ENCODE measurements at places on chromosomes 7 and 10.

DNA sequence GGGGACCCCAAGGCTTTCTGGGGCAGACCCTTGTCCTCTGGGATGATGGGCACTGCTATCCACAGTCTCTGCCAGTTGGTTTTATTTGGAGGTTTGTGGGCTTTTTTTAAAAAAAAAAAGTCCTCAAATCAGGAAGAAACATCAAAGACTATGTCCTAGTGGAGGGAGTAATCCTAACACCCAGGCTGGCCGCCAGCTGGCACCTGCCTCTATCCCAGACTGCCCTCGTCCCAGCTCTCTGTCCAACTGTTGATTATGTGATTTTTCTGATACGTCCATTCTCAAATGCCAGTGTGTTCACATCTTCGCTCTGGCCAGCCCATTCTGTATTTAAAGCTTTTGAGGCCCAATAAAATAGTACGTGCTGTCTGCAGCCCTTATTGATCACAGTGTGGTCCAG, 61.0 kb upstream of the LRRC4 start:
- DNase-seq = no peak

DNA sequence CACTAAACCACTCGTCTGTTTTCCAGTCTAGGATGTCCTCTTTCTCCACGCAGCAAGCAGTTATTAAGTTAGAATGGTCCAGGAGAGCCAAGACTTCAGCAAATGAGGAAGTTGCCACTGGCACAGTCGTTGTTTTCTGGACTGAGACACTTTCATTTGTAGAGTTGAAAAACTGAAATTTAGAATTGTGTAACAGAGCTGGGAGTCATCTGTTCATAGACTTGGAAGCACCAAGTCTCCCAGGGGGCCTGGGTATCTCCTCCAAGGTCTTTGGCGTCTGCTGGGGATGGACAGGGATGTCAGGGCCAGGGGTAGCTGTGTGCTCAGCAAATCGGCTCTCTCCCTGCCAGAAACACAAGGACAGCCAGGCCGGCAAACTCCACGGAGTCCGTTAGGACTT, 208.4 kb downstream of the FANK1 start:
- DNase-seq = no peak

DNA sequence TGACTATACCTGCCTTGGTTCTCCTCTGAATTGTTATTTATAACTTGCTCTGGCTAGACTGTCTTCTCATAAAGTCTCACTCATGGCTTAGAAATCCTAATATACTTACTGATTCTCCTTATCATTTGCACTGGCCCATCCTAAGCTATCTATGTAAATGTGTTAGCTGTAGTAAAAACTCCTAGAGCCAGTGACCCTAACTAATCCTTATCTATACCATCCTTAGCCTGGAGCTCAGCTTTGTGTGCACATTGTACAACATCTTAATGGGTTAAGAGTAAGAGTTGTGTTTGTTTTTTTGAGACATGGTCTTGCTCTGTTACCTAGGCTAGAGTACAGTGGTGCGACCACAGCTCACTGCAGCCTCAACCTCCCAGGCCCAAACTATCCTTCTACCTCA, 40.8 kb downstream of the LAMB4 start:
- no peak for DNase-seq

DNA sequence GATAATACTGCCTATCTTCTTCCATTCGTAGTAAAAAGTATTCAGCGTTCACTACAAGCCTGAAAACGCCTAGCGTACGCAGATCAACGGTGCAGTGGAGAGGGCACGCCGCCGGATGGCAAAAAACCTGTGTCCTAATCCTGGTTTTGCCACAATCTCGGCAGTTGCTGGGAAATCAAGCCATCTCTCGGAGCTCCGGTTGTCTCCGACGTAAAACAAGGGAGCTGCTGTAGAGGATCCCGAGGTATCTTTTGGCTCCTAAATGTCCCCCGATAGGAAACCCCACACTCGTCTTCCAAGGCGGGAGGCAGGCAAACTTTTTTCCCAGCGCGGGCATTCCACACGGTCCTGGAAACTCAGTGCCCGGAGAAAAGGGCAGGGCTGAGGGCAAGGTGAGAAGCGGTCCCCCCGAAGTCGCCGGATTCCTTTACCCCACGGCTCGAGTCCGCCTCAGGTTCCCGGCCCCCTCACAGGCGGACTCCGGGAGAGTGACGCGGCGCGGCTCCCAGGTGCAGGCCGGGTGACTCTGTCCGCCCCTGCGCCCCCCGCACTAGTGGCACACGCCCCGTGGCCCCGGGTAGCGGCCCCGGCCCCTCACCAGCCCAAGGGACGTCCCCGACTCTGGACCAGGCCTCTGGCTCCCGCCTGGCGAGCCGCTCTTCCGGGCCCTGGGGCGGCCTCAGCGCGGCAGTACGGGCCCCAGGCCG, 649 bp downstream of the IDE start:
- peak; percentile 42 for DNase-seq

DNA sequence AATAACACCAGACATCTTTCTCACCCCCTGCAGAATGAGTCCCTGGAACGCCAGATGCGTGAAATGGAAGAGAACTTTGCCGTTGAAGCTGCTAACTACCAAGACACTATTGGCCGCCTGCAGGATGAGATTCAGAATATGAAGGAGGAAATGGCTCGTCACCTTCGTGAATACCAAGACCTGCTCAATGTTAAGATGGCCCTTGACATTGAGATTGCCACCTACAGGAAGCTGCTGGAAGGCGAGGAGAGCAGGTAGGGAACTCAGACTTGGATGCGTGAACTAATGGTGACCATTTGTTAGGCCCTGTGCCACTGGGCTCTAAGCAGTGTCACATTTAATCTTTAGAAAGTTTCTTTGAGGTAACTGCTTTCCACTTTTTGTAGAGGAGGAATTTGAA, 7.1 kb downstream of the VIM start:
- peak; percentile 51 for DNase-seq

DNA sequence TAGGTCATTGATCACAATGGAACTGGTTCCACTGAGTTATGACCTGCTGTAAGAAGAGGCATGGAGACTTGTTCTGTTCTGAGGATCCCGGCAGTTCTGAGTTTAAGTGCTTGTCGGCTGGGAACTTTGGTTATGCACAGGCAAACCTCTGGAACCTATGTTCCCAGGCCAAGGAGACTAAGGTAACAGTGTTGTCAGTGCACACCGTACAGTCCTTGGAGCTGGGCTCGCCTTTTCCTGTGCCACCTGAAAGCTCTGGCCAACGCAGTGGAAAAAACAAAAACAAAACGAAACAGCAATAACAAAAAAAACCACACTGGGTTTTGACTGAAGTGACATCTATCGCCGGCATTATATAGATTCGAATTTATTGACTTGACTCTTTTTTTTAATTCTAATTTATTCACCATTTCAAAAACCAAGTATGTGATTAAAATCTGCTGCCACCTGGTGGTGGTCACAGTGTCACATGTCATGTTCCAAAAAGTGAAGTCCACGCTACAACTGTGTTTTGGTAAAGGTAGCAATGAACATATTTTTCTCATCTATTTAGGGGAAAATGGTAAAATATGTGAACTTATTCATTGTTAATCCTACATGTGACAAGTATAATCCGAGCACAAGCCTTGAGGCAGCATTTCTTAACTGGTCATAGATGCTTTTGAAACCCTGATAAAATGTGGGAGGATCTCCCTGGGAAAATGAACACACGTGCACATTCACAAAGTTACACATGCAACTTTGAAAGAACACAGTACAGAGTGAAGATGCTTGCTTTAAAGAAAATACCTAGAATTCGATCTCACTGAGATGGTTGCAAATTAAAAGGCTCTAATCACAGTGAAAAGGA, 113.8 kb upstream of the PPP2R2D start:
- DNase-seq = peak; percentile 17

DNA sequence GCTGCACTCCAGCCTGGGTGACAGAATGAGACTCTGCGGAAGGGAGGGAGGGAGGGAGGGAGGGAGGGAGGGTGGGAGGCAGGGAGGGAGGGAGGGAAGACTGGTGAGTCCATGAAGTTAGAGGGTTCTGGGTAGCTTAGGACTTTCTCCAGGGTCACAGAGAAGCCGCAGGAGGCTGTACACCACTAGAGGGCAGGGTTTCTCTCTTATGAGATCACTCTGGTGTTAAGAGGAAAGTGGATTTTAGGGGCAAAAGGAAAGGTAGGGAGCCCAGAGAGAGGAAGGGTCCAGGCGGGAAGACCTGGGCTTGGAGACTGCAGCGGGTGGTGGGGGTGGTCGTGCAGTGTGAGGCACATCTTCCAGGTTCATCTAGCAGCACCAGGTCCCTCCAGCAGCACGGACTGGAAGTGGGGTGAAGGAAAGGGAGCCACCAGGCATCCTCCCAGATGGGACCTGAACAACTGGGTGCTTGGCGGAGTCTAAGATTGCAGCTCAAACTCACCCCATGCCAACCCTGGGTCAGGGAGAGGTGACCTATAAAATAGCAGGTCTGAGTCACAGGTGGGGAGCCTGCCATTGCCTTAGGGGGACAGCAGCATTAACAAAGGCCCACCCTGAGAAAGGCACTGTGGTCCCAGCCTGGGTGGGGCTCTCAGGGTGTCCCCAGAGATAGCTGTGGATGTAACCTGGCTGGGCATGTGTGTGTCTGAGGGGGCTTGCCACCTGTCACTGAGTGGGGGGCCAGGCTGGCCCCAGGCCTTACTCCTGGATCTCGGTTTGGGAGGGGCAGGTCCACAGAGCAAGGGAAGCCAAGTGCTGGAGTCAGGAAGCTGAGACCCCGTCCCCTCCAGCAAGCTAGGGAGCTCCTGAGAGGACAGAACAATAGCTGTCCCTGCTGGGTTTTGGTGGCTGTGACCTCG, 48.5 kb upstream of the SLC29A3 start:
- DNase-seq = peak; percentile 83

DNA sequence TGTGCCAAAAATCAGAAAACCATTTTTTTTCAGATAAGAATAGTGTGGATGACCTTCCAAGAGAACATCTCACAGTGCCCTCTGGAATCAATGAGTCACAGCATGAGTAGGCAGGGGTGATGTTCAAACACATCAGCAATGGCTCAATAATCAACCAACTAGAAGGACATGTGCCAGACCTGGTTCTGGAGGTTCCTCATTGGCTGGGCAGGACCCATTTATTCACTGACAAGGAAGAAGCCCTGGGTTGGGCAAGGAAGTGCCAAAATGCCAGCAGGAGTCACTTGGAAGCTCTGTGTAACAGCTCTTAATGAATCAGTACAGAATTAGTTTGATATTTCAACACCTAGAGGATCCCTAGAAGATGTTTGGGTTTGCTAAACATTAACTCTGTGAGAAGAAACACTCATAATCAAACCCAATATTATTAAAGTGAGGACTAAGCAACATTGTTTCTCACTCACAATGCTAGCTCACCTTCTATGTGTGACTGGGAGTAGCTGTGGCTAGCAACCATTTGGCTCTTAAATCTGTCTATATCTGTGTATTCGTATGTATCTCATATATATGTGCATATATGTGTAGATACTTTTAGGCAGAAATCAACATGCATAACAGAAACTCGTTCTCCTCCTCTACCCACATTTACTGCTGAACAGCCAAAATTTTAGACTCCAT, 72.3 kb upstream of the APBB1IP start:
- no peak for DNase-seq

DNA sequence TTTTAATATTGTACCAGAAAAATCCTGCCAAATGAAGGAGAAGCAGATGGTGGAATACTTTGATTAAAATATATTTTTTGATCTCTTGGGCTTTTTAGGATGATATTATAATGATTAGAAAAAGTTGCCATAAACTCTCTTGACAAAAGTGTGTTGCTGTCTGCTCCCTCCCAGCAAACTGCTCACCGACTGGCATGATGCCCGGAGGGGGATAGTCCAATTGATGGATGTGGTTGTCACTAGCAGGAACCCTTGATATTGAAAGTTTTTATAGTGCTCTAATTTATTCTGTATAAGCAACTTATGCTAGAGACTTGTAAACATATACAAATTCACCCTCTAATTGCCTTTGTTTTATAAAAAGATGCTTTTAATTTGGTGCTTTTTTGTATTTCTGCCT, 114.0 kb downstream of the DNAH11 start:
- DNase-seq = no peak

DNA sequence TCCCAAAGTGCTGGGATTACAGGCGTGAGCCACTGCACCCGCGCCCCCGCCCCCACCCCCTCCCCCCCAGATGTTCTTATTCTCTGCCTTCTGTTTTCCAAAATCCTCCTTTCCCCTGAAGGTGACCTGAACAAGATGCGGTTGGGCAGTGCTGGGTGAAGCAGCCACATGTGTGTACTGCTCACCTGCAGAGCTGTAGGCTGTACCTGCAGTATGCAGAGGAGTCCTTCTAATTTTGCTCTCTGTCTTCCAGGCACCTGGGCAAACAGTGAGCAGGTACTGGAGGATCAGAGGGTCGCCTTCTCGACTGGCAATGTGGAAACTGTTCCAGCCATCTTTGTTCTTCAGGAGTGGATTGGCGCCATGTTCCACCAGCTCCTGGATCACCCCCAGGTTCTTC, 2.1 kb downstream of the ANKRD16 start:
- DNase-seq = no peak

DNA sequence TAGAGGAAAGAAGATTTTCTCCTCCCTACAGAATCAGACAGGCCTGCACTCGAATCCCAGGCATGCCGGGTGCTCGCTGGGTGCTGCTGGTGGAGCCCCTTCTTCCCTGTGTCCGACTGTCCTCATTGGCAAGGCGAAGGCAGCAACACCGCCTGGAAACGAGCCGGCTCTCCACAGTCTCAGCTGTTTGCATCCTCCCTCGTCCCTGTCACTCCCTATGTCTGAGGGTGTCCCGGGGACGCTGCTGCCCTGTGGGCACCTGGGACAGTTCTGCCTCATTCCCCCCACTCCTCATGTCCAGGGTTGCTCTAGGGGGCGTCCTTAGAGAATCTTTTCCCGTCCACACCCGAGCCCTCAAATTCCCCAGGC, 31.6 kb upstream of the TMEM72 start:
- no peak for DNase-seq

DNA sequence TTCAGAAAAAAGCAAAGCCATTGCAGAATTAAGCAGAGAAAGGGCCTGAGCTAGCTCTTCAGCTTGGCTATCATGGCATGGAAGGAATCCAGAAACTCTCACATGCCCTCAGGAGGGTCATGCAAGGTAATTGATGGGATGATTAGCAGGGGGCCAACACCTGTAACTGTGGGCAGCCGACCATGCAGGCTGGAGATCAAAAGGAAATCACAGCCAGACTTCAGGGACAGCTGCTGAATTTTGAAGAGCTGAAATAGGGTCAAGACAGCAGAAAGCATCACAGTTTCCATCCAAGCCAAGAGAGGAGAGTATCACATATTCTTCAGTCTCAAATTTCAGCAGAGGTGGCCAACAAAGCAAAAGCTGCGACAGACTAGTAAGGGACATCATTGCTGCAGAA, 239.6 kb upstream of the STEAP1 start:
- no peak for DNase-seq

DNA sequence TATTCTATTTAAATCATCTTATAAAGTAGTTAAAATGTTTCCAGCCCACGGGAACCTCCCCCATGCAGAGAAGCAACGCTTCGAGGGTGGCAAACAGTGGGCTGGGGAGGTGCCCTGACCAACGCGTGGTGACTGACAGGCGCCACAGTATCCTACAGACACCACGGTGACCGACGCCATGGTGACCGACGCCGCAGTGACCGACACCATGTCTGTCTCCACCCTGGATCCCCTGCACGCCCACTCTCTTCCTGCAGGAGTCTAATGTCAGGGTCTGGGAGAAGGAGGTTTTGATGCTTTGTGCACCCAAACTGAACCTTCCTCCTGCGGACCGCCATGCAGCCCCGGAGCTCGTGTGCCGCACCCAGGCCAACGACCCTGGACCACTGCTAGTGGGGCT, 464.4 kb downstream of the PTPRN2 start:
- no peak for DNase-seq
